ENCODE measurements at places on chromosomes 7 and 10.

GRCh38 chr7:21141476-21141875 lies 286.4 kb upstream of the SP4 start:
- DNase-seq = no peak

GRCh38 chr7:139647085-139647484 lies 123.6 kb downstream of the CLEC2L start:
- no peak for DNase-seq

DNA sequence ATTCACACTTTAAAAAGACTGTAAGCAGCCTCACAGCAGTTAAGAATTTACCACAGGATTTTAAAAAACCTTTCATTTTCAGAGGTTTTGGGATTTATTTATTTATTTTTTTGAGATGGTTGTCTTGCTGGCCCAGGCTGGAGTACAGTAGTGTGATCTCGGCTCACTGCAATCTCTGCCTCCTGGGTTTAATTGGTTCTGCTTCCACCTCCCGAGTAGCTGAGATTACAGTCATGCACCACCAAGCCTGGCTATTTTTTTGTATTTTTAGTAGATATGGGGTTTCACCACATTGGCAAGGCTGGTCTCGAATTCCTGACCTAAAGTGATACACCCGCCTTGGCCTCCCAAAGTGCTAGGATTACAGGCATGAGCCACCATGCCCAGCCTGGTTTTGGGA lies 19.1 kb downstream of the MINDY4 start:
- no peak for DNase-seq

DNA sequence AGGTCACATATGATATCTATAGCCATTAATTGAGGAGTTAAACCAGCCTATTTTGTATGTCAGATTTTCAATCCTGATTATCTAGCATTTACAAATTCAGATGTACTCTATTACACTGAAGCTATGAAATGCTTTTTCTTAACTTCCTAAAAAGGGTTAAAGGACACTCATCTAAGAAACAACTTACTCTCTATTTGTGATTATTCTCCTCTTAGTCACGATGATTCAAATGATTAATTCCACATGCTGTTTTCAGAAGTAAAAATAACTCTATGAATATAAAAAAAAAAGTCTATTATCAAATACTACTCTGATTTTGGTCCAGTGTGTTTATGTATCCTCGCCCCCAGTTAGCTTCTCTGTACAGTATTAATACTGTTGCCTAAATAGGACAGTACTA lies 1199.9 kb downstream of the GATA3 start:
- DNase-seq = no peak

DNA sequence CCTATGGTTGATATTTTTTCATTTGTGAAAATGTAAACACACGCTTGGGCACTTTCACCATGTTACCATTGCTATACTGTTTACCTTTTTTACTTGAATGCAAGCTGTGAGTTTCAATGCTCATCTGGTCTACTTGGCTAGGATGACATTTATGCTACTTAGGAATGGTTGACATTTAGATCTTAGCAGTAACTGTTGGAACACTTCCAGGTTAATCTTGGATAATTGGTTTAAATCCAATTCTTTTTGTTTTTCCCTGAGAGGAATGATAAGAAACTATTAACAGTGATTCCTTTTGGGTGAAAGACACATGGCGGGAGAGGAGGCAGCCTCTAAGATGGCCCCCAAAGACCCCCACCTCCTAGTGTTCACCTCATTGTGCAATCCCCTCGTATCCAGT lies 51.4 kb upstream of the AMPH start:
- DNase-seq = no peak

DNA sequence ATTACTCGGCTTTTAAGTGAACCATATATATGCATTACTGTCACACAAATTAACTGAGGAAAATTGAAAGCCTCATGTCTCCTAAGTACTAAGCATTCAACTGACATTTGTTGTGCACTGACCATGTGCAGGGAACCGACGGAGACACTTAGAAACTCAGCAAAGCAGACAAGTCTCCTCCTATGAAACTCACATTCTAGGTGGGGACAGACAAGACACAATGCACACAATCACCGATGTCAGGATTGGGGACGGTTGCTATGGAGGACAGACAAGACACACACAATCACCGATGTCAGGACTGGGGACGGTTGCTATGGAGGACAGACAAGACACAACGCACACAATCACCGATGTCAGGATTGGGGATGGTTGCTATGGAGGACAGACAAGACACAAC lies 134.0 kb downstream of the PTPRN2 start:
- no peak for DNase-seq

DNA sequence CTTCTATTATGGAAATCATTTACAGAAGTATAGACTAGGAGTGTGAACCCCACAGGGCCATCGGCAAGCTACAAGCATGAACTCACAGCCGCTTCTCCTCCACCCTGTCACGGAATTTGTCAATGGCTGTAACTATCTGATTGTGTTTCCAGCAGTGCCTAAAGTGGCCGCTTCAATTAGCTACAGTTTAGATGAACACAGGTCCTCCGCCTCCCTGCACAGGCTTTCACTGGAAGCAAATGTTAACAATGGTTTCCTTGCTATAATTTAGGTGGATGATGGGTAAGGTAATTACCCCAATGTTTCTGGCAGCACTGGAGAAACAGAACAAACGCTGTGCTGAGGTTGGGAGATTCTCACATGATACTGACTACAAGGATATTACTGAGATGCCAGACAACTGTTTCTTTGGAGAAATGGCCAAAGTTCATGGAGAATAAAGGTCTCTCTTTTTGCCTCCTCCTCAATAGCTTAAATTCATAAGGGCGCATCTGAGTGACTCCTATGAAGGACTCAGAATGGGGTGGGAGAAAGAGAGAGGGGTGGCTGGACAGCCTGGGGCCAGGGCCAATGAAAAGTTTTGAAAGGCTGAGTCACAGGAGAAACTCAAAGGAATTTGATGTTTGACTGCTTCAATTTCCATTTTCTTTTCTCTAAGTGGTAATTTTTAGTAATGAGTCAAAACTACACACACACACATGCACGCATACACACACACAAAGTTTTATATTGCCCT lies 78.9 kb downstream of the SVIL start:
- DNase-seq = no peak
